T47D (cell line): ENCODE measurements at places on chromosomes 11 and 22.

DNA sequence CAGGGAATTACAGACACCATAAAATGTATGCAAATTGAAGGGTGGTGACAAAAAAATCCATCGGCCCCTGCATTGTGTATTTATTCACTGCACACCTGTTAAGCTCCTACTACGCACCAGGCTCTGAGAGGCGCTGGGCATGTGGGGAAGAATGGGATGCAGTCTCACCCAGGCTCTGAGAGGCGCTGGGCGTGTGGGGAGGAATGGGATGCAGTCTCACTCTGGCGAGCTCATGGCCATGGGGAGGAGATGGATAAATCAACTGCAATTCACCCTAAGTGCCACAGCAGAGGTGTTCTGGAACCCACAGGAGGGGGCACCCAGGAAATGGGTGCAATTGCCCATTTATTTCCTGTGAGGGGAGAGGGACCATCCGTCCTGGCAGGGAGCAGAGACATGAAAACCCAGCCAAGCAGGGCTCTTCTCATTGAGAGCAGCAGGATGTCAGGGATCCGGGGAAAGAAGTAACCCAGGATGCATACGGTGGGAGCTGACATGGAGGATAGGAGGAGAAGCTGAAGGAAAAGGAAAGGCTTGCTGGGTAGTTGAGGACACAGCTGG, 798.7 kb downstream of the TBC1D22A start:
- DNase-seq, result no peak

GRCh38 chr22:44204739-44205515, 24.2 kb downstream of the PARVG start:
- no peak for DNase-seq

- DNase-seq, result peak; percentile 80
Measured at GRCh38 chr11:208181-208916, 841 bp downstream of the RIC8A start.

- DNase-seq, result no peak
Measured at GRCh38 chr11:74566146-74566960, 26.0 kb upstream of the POLD3 start.

DNA sequence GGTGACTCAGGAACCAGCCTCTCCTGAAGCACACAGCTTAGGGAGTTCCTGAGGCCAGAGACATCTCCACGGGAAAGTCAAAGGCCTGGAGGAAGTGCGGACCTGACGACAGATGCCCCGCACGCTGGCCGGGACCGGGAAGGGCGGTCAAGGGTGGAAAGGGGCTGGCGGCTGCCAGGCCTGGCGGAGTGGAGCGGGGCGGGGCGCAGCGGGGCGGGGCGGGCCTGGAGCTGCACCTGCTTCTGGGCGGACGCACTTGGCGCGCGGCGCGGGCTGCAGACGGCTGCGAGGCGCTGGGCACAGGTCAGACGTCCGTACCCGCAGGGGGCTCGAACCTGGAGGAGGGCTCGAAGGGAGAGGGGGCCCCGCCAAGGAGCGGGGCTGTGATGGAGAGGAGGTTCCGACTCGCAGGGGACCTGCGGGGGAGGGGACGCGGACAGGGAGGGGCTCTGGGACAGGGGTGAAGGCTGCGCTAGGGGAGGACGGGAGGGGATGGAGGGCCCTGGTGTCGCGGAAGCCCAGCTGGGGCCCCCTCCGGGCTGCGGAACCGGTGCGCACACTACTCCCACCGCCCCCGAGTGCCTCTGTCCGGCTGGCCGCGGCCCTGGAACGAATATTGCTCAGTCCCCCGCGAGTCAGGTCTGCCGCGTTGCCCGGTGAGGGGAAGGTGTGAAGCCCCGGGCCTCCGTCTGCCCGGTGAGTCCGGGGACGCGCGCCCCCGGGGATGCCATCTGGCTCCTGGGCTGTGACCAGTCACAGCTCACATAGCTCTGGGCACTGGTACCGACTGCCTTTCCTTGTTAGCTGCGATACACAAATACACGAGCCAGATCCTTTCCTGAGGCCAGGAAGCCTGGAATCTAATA, at the start of gene TMEM45B:
TMEM45B (plus strand) TSS at position 253 of the 866 bp plus-strand sequence. CDS start 36,635 bp downstream, outside the sequence.
- DNase-seq, result peak; percentile 75

DNA sequence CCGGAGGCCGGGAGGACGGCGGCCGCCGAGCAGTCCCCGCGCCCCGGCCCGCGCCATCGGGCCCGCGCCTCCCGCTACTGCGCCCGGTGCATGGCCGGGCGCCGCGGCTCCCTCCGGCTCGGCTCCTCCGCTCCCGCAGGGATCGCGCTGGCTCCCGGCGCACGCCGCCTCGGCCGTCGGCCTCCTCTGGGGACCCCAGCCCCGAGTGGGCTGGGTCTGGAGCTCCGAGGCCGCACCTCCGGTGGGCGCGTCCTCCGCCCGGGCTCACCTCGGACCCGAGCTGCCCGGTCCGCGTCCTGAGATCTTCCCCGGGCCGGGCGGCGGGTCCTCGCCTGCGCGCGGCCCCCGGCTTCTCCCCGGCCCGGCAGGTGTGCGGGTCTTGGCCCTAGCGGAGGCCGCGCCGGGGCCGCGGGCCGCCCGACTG, 251 bp downstream of the SHISA8 start:
- DNase-seq, result peak; percentile 81

- no peak for DNase-seq
Measured at GRCh38 chr22:43975041-43975440, 19.8 kb downstream of the SAMM50 start.

GRCh38 chr11:112459001-112459400, 198.3 kb upstream of the PLET1 start:
- no peak for DNase-seq

DNA sequence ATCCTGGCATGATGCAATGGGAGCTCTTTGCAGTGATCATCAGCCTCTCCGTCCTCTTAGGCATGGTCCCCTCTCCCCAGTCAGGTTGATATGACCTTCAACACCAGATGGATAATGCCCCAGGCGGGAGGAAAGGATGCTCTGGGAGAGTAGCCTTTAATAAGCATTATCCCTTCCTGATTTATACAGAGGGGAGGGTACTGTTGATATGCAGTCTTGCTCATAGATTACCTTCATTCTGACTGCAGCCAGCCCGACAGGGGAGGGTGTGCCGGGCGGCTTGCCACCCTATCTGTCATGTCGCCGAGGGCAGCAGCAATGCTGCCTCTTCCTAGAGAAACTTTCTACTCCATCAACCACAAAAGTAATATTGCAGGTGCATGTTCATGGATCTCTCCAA, 497.4 kb downstream of the OPCML start:
- DNase-seq, result no peak

DNA sequence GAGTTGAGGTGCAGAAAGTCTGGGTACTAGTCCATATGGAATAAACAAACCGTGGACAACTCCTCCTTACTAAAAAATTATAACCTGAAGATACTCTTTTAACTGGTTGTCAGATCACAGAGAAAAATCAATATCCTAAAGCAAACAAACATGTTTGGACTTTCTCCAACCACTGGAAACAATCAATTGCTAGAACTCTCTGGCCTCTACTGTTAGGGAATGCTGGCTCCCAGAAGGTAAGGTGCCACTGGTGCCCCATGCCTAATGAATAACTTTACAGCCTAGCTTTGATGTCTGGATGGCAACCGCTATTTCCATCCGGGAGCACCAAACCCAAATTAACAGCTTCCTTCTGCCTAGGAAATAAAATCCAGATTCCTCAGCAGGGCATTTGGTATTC, 74.5 kb downstream of the AMBRA1 start:
- no peak for DNase-seq

GRCh38 chr11:111694851-111695250, 71.3 kb downstream of the PPP2R1B start:
- DNase-seq, result no peak

- DNase-seq, result no peak
Measured at GRCh38 chr11:17313349-17314231, 37.1 kb downstream of the NUCB2 start.

- DNase-seq, result peak; percentile 65
Measured at GRCh38 chr22:37186228-37186996, 1.6 kb downstream of the C1QTNF6 start.

DNA sequence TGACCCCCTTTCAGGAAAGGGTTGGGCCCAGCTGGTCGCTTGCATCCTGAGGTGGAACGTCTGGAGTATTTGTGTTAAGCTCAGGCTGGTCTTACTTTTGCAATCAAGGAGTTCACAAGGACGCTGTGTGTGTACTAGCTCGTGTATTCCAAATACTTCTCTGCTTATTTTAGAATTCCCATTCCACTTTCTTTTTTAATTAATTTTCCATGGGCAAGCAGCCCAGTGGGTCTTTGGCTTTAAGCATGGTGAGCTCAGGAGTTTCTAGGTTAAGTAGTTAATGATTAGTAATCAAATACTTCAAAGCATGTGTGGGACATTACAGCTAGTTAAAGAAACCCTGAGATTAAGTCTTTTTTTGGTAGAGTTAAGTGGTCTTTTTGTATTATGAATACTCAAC, 68.6 kb downstream of the CSNK2A3 start:
- DNase-seq, result no peak

- no peak for DNase-seq
Measured at GRCh38 chr11:24588081-24588480, 91.2 kb downstream of the LUZP2 start.

DNA sequence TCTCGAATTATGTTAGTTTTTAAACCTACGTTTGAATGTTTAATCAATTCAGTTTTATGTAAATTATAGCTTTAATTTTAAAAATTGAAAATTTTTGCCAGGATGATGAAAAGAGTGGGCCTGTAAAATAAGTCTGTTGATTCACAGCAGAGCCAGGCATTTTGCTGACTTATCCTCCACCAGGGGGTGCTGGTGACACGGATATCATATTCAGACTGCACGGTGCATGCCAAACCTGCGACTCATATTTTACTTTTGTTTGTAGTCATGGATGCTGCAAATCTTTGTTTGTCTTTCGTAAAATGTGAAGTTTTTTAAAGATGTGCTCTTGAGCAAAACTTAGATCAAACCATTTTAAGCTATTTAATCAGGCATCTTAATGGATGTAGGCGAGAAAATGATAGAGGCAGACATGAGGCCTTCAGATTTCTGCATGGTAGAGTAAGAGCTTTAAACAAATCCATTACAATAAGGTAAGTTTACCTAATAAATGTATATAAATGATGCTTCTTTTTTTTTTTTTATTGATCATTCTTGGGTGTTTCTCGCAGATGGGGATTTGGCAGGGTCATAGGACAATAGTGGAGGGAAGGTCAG, 3.6 kb upstream of the OR8B3 start:
- DNase-seq, result peak; percentile 89

GRCh38 chr11:130819625-130820024, 96.7 kb downstream of the SNX19 start:
- no peak for DNase-seq

GRCh38 chr11:102429691-102430090, 22.9 kb downstream of the TMEM123 start:
- no peak for DNase-seq

DNA sequence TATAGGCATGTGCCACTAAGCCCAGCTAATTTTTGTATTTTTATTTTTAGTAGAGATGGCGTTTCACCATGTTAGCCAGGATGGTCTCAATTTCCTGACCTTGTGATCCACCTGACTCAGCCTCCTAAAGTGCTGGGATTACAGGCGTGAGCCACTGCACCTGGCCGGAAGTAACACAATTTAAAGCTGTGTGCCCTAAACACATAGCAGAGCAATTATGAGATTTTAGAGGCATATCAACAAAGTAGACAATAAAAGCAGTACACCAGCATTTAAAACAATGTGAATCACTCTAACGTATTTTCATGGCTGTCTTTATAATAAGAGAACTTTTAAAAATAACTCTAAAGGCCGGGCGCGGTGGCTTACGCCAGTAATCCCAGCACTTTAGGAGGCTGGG, 42.4 kb downstream of the PRR14L start:
- DNase-seq, result no peak
